ENCODE measurements at places on chromosomes 12 and 14. TPM values are rescaled to one million over a fixed set of nuclear protein-coding genes. Genes with fewer than 3 reads are reported as not detected.

GRCh38 chr12:103036581-103037214 lies 79.2 kb downstream of the ASCL1 start:
- H3K36me3 ChIP-seq, result no peaks in the 10 kb centered on the region
- no peaks in the 10 kb centered on the region for H3K27me3 ChIP-seq
- no peak overlapping the region for H3K4me3 ChIP-seq
- no peak overlapping the region for H3K27ac ChIP-seq
- H3K4me1 ChIP-seq, result no peaks in the 10 kb centered on the region

- H3K27me3 ChIP-seq, result no peaks in the 10 kb centered on the region
- no peaks in the 10 kb centered on the region for H3K36me3 ChIP-seq
- no peak for DNase-seq
- no peaks in the 10 kb centered on the region for H3K4me1 ChIP-seq
- H3K4me3 ChIP-seq, result no peak overlapping the region
- no peak overlapping the region for H3K27ac ChIP-seq
Measured at GRCh38 chr12:44509471-44509870, 366.6 kb downstream of the NELL2 start.

DNA sequence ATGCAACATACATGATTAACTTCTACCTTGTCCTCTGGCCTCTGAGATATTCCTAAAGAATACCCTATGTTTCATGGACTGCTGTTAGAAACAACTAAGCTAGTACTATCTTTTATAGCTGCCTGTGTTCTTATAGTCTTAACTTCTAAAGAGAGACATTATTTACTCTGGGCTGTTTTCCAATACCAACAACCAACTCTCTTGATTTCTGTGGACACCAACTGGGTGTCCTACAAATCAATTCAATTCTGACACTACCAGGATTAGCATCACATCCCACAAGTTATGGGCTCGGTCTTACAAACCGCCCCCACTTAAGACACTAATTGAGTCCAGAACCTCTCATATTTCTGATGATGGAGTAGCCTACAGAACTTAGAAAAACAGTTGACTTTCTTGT lies 8.3 kb downstream of the XPOT start:
- no peak overlapping the region for H3K27ac ChIP-seq
- no peaks in the 10 kb centered on the region for H3K27me3 ChIP-seq
- no peak overlapping the region for H3K4me3 ChIP-seq
- H3K36me3 ChIP-seq, result peaks cover 78% of the 10 kb centered on the region

Gene PIWIL1
- polyA plus RNA-seq, result not detected

Gene ACOT6
- polyA plus RNA-seq, result not detected

Gene POMT2
- polyA plus RNA-seq, result 1.8 TPM

Gene ATXN2
- 4.3 TPM for polyA plus RNA-seq

Gene RAPGEF3
- polyA plus RNA-seq, result 0.60 TPM

Gene AMN
- not detected for polyA plus RNA-seq

Gene CFAP251
- 0.08 TPM for polyA plus RNA-seq
